Osteoblast (primary cell): ENCODE measurements at places on chromosomes 12 and 14. TPM values are rescaled to one million over a fixed set of nuclear protein-coding genes. Genes with fewer than 3 reads are reported as not detected.

GRCh38 chr12:128920468-128920867, 67.2 kb downstream of the GLT1D1 start:
- H3K4me3 ChIP-seq, result no peak overlapping the region
- DNase-seq, result no peak
- no peak overlapping the region for H3K27ac ChIP-seq

- H3K27me3 ChIP-seq, result no peaks in the 10 kb centered on the region
- no peak overlapping the region for H3K4me3 ChIP-seq
- no peak overlapping the region for H3K27ac ChIP-seq
- no peak for DNase-seq
Measured at GRCh38 chr12:64745980-64746379, 13.2 kb downstream of the GNS start.

- no peak within 1 kb of the TSS for H3K27ac ChIP-seq
- H3K4me3 ChIP-seq, result no peak within 1 kb of the TSS
- H3K36me3 ChIP-seq, result no peaks in the 10 kb centered on the region
- peak; percentile 74 for DNase-seq
Measured at GRCh38 chr12:1918081-1918883, at the start of gene CACNA2D4. Gene CACNA2D4 (minus strand): TSS chr12:1918652. CDS start chr12:1918473, 179 bp downstream.

DNA sequence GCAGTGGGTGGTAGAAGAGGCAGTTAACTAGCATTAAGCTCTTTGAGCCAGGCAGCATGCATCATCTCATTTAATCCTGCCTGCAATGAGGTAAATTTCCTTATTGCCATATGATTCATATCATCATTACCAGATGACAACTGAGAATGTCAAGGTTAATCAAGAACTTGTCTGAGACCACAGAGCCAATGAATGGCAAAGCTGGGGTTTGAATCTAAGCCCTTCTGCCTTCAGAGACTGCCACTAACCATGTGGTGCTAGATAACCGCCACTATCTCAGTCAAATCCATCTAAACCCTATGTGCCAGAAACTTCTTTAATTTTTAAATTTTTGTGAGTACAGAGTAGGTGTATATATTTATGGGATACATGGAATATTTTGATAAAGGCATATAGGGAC, 77.8 kb upstream of the GRIP1 start:
- H3K27me3 ChIP-seq, result no peaks in the 10 kb centered on the region
- no peak overlapping the region for H3K4me3 ChIP-seq
- no peak for DNase-seq
- H3K36me3 ChIP-seq, result no peaks in the 10 kb centered on the region
- H3K4me1 ChIP-seq, result no peaks in the 10 kb centered on the region

- peaks cover 38% of the 10 kb centered on the region for H3K4me1 ChIP-seq
- H3K27ac ChIP-seq, result peak overlapping the region; percentile 2
- DNase-seq, result peak; percentile 85
- H3K4me3 ChIP-seq, result no peak overlapping the region
- H3K36me3 ChIP-seq, result no peaks in the 10 kb centered on the region
Measured at GRCh38 chr14:63435838-63436237, 107.3 kb downstream of the PPP2R5E start.

DNA sequence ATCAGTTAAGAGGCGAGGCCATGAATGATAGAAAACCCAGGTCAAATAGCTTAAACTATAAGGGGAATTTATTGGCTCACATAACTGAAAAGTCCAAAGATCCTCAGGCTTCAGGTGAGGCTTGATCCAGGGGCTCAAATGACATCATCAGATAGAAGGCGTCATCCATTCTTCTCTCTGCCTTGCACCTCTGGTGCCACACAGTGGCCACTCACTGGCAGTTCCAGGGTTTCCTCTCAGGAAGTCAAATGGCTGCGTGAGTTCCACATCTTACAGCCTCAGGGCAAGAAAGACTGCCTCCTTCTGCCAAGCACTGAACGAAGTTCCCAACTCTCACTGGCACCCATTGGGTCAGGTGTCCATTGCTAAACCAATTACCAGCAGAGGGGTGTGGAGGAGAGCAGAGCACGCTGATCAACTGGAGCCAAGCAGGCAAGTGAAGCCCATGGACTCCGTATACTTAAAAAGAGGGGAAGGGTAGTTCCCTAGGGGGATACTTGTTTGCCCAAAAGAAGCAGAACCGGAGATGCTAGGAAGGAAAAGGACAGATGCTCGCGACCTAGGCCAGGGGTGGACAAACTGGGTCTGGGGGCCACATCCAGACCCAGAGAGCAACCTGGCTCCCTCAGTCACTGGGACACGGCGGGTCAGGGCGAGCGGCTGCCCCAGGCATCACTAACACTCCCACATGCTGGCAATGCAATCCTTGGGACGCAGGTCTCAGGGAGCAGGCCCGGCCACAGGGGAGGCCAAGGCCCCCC, 69.3 kb downstream of the SERPINA3 start:
- no peak overlapping the region for H3K27ac ChIP-seq
- H3K4me3 ChIP-seq, result no peak overlapping the region
- H3K36me3 ChIP-seq, result no peaks in the 10 kb centered on the region
- H3K4me1 ChIP-seq, result no peaks in the 10 kb centered on the region

DNA sequence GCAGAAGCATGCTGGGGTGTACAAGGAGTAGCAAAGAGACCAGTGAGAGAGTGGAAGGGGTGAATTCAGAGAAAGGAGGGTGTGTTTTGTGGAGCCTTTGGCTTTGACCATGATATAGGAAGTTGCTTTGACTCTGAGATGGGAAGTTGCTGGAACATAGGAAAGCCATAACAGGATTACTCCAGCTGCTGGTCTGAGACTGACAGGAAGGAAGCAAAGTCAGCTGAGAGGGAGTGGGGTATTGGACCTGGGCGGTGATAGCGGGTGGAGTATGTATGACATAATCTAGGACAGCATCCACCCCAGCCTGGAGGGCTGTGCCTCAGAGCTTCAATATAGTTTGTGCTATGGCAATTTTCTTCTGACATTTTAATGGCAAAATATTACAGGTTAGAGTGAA, 324.4 kb downstream of the PDZRN4 start:
- DNase-seq, result no peak
- no peak overlapping the region for H3K4me3 ChIP-seq
- no peaks in the 10 kb centered on the region for H3K36me3 ChIP-seq
- no peaks in the 10 kb centered on the region for H3K4me1 ChIP-seq

- no peak overlapping the region for H3K27ac ChIP-seq
- no peaks in the 10 kb centered on the region for H3K27me3 ChIP-seq
- no peaks in the 10 kb centered on the region for H3K4me1 ChIP-seq
- no peak overlapping the region for H3K4me3 ChIP-seq
- H3K36me3 ChIP-seq, result no peaks in the 10 kb centered on the region
Measured at GRCh38 chr14:27366596-27366995, 768.8 kb upstream of the NOVA1 start.

- peak; percentile 75 for DNase-seq
- no peaks in the 10 kb centered on the region for H3K4me1 ChIP-seq
- peak overlapping the region; percentile 13 for H3K4me3 ChIP-seq
- H3K27ac ChIP-seq, result no peak overlapping the region
- no peaks in the 10 kb centered on the region for H3K36me3 ChIP-seq
Measured at GRCh38 chr14:38208618-38209562, 1.2 kb downstream of the SSTR1 start.

DNA sequence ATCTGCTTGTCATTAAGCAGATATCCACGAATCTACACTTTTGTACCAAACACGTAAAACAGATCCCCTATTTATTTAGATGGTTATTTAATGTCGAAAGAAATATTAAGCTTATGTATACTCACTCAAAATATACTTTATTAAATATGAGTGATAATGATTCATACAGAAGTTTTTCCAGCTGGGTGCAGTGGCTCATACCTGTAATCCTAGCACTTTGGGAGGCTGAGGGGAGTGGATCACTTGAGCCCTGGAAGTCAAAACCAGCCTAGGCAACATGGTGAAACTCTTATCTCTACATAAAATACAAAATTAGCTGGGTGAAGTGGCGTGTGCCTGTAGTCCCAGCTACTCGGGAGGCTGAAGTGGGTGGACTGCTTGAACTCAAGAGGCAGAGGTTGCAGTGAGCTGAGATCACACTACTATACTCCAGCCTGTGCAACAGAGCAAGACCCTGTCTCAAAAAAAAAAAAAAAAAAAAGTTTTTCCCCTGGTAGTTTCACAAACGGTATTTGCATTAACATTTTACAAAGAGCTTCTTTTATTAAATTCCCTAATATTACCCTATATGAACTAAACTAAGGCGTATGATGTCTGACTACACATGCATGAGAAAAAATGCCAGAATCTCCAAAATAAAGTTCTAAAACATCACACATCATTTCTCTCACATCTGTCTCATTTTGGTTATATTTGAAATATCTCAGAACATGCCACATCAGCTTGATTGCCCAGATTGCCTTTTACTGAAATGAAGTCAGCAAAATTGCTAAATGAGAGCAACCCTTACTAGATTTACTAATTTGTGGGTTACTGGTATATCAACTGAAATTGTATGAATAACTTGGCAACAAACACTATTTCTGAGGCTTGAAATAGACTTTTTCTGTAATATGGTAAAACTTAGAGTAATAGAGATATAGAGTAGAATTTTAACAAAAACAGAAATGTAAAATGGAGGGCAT, 74.9 kb downstream of the PAWR start:
- no peaks in the 10 kb centered on the region for H3K27me3 ChIP-seq
- no peak for DNase-seq
- peaks cover 24% of the 10 kb centered on the region for H3K36me3 ChIP-seq

DNA sequence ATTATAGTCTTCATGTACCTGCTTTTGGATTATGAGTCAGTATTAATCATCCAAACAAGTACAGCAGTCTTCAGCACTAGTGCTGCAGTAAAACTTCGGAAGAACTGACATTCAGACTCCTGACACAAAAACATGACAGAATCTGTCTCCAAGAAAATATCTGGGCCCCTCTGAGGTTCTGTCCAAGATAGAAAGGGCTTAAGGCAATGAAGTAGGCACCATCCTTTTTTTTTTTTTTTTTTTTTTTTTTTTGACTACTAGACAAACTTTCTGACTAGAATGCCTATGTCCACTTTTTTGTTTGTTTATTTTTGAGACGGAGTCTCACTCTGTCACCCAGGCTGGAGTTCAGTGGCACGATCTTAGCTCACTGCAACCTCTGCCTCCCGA, 112.5 kb downstream of the MED13L start:
- H3K36me3 ChIP-seq, result no peaks in the 10 kb centered on the region
- H3K4me3 ChIP-seq, result no peak overlapping the region
- peaks cover 44% of the 10 kb centered on the region for H3K4me1 ChIP-seq
- no peak overlapping the region for H3K27ac ChIP-seq

DNA sequence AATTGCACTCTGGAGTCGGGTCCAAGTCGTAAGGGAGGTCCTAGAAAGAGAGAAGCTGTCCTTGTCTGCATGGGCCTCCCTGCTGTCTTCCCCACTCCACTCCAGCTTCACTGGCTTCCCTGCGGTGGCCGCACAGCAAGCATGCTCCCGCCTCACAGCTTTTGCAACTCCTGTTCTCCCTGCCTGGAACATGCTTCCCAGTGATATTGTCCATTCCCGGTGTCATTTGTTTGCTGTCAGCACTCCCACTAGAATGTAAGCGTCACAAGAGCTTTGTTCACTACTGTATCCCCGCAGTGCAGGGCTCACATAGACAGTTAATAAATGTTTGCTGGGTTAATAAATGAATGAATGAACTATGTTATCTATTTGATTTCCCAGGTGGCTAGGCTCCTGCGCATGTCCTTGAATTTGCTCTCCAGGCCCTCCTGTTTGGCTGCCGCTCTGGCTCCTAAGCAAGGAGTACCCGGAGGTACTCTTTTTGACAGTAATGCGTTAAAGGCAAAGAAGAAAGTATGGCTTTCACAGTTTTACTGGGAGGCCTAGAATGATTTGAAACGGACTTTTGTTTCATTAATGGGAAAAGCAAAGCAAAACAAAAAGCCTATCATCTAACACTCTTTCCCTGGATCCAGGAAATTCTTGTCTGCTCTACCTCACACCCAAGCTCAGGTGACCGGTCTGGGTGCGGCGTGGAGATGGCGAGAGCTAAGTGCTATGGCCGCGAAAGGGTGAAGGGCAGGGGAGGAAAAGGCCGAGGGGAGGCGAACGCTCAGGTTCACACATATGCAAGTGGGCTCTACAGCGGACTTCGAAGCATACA, 6.2 kb upstream of the SLC7A7 start:
- DNase-seq, result no peak
- no peaks in the 10 kb centered on the region for H3K36me3 ChIP-seq
- H3K4me1 ChIP-seq, result peaks cover 38% of the 10 kb centered on the region
- H3K27ac ChIP-seq, result no peak overlapping the region
- H3K27me3 ChIP-seq, result no peaks in the 10 kb centered on the region

DNA sequence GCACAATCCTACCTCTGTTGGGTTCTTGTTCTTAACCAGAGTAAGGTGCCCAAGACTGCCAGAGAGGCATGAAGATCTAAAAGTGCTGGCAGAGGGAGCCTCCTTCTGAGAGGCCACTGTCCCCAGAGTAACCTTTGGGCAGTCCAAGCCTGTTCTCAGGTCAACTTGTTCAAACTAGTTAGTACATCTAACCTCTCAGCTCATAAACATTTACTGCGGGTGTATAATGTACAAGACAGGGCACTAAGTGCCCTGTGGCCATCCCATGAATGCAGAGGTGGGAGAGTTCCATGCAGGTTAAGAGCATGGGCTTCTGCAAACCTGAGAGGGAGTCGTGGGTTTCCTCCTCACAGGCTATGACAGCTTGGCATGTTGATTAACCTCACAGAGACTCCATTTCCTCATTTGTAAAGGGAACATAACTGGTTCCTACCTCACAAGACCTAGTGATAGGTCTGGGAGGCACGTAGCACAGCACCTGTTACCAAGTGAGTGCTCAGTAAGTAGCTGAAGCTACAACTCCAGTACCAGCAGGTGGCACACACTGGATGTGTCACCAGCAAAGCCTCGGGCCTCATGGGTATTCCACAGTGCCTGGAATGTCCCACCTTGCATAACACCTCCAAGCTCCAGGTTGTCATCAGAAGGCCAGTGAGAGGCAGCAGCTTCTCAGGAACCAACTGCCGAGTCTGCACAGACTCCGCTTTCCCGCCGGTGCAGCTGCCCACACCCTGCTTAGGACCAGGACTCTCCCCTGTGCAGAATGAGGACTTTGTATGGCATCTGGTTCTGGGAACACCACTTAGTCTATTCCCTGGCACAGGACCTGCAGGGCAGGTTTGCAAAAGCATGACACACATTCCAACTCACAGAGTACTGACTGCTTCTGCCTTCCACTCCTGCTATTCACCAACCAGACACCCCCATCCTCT, 4.4 kb downstream of the VDR start:
- H3K4me3 ChIP-seq, result no peak overlapping the region
- DNase-seq, result peak; percentile 39
- no peak overlapping the region for H3K27ac ChIP-seq
- peaks cover 5% of the 10 kb centered on the region for H3K27me3 ChIP-seq
- H3K36me3 ChIP-seq, result peaks cover 7% of the 10 kb centered on the region

- DNase-seq, result no peak
- no peak overlapping the region for H3K27ac ChIP-seq
- no peaks in the 10 kb centered on the region for H3K27me3 ChIP-seq
- no peak overlapping the region for H3K4me3 ChIP-seq
- H3K4me1 ChIP-seq, result peaks cover 8% of the 10 kb centered on the region
Measured at GRCh38 chr14:89377544-89377943, 39.5 kb downstream of the FOXN3 start.

GRCh38 chr14:50094056-50094755, 22.2 kb downstream of the VCPKMT start:
- no peaks in the 10 kb centered on the region for H3K4me1 ChIP-seq
- no peaks in the 10 kb centered on the region for H3K36me3 ChIP-seq
- H3K27ac ChIP-seq, result no peak overlapping the region
- DNase-seq, result no peak
- no peaks in the 10 kb centered on the region for H3K27me3 ChIP-seq
- H3K4me3 ChIP-seq, result no peak overlapping the region

Gene MYO1A
- total RNA-seq, result under 0.01 TPM in 1 of 2 replicates, not detected in the other

Gene CINP
- 31.8 and 49.2 TPM in 2 replicates for total RNA-seq

Gene KDM5A
- total RNA-seq, result 62.8 and 75.3 TPM in 2 replicates

Gene CHGA
- total RNA-seq, result not detected in 2 replicates

Gene BBS10
- 9.8 and 11.8 TPM in 2 replicates for total RNA-seq

Gene TAS2R7
- not detected in 2 replicates for total RNA-seq
